Naive B cell (primary cell): ENCODE measurements at places on chromosomes 12 and 14.

DNA sequence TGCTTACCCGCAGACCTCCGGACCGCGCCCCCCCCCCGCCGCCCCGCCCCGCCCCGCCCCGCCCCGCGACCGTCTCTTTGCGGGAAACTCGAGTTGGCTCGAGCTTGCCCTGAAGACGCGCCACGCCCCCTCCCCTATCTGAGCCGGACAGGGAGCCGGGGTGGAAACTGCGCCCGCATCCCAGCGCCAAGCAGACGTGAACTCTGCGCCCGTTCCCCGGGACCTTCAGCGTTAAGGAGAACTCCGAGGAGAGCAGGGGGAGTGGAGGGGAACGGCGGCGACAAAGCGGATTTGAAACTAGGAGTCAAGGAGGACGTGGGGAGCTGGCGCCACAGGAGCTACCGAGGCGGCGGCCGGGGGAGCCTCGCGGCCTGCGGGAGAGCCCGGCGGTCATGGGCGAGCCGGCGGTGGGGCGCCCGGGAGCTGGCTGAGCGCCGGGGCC, at the start of gene KCNK13:
Gene KCNK13 (plus strand): TSS at position 310 of the 442 bp plus-strand sequence. CDS start 212 bp downstream, outside the sequence.
- no peak for DNase-seq

DNA sequence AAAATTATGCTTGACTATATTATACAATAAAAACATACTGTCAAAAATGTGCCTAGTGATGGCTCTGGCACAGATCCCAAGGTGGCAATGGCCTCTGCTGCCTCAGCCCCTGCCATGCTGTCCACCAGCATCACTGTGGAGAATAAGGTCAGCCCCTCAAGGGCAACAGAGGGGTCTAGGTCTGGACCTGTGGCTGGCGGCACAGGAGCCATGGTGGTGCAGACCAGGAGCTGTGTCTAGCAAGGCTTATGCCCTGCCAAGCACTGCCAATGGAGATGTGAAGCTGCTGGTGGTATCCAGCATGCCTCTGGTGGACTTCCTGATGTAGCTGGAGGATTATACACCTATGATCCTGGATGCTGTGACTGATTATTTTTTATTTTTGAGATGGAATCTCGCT, 125.9 kb downstream of the DENND5B start:
- DNase-seq = no peak

DNA sequence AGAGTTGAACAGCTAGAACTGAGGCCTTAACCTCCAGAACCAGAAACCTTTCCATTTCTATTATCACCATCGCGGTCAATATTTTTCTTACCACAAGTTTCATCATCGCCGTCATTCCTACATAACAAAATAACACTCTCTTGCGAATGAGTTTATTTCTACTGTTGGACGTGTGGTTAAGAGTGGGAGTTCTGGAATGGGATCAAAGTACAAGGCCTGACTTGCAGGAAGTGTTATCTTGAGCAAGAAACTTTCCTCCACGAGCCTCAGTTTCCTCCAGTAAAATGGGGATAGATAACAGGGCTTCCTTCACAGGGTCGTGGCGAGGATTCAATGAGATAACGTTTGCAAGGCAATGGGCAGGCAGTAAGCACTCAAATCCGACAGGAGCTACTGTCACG, 652 bp downstream of the SART3 start:
- DNase-seq = no peak

GRCh38 chr12:117437516-117438255, 76.3 kb upstream of the NOS1 start:
- no peak for DNase-seq

DNA sequence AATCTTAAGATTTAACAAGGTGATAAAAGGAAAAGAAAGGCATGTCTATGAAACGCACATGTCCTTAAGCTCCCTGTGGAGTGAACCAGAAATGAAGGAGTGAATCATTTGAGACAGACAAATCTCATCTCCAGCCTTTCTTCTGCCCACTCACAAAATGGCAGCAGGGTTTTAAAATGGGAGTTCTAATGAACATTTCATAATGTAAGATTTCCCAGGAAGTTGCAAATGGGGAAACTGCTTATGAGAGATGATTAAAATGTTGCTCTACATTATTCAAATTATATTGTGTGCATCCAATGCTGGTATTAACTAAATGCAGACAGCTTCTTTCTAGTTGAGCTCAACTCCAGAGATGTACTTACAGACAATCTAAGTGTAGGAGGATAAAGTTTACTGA, 76.7 kb downstream of the BCAT1 start:
- DNase-seq = no peak

DNA sequence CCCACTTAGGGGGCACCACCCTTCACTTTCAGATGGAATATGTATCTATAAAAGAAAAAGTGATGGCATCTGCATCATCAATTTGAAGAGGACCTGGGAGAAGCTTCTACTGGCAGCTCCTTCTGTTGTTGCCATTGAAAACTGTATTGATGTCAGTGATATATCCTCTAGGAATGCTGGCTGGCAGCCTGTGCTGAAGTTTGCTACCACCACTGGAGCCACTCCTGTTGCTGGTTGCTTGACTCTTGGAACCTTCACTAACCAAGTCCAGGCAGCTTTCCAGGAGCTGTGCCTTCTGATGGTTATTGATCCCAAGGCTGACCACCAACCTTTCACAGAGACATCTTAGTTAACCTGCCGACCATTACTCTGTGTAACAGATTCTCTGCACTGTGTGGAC, 44.7 kb downstream of the RIMKLB start:
- no peak for DNase-seq

GRCh38 chr12:48419116-48419935, 53.0 kb upstream of the ANP32D start:
- no peak for DNase-seq
